ENCODE measurements at places on chromosomes 4 and X.

DNA sequence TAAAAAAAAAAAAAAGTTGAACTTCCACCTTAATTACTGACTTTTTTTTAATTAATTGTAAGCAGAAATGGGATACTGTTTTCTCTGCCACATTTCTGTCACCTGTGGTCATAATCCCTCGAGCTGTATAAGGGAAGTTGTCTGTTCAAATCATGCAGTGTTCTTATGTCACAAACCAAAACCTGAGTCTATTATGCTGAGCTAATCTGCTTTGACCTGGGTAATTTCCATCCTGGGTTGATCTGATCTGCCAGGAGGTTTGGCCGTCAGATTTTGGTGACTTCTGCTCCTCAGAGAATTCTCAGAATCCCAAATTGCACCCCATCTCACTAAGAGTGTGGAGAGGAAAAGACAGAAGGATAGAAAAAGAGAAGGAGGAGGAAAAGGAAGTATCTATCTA is 683.1 kb downstream of the KCTD8 start:
- no peak for DNase-seq

DNA sequence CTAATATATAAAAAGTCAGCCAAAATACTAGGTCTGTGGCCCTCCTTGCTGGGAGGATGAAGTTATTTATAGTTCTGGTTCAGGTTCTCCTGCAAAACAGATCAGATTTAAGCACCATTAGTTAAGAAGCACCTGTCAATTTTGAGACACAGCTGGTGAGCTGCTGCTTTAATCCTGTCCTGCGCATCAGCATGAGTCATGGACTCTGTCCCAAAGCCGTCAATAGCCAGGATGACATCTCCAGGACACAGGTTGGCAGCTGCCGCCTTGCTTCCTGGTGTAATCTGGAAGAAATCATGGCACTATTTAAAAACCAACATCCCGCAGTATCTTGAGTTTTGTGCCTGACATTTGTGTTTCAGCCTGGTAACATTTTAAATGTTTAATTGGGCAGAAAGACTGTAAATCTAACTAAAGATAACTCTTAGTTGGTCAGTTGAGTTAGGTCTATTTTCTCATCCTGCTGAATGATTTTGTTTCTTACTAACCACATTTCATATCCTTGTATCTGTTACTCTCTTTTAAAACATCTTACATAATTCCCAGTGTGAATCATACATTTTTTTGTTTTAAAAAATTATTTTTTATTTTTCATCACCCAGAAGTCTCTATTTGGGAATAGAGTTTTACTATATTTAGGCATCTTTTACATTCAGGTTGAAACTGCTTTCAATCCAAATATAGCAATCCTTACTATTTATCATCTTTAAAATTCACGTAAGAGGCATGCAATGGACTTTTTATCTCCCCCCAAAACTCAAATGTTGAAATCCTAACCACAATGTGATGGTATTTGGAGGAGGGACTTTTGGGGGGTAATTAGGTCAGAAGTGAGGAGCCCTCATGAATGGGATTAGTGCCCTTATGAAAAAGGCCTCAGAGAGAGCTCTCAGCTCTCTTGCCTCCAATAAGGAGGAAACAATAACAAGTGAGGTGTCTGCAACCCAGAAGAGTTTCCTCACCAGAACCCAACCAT is 10.1 kb downstream of the PDLIM3 start:
- DNase-seq, result no peak

DNA sequence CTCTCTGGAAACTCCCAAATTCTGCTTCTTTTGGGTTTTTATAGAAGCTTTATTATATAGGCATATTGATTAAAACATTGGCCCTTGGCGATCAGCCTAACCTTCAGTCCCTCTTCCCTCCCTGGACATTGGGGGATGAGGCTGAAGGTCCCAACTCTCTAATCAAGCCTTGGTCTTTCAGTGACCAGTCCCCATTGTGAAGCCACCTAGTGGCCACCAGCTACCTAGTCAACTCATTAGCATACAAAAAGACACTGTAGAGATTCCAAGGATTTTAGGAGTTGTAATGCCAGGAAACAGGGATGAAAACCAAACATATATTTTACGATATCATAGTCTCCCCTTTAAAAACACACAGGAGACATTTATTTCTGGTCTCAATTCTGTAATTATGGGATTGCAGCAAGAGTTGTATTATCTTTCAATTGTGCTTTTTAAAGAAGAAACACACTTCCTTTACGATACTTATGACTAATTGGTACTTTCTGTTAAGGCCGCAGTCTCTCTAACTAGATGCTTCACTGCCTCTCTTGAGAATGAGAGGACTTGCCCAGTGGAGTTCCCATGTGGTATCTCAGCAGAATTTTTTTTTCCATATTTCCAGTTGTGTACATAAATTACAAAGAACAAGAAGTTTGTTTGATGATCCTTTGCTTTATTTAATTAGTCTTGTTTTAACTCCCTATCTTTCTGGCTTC is 58.2 kb downstream of the WDR17 start:
- DNase-seq, result no peak

- no peak for DNase-seq
Measured at GRCh38 chr4:146514651-146515357, 6.9 kb downstream of the SLC10A7 start.

DNA sequence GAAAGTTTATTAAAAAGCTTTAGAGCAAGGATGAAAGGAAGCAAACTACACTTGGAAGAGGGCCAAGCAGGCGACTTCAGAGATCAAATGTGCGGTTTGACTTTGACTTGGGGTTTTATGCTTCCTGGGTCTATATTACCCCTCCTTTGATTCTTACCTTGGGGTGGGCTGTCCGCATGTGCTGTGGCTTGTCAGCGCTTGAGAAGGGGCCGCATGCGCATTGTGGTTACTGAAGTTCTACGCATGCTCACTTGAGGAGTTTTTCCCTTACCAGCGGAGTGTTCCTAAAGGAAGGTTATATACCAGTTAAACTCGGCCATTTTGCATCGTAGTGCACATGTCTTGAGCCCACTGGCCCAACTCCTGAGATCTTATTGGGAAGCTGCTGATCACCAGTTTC is 9.9 kb downstream of the ZNF157 start:
- DNase-seq, result peak; percentile 61

DNA sequence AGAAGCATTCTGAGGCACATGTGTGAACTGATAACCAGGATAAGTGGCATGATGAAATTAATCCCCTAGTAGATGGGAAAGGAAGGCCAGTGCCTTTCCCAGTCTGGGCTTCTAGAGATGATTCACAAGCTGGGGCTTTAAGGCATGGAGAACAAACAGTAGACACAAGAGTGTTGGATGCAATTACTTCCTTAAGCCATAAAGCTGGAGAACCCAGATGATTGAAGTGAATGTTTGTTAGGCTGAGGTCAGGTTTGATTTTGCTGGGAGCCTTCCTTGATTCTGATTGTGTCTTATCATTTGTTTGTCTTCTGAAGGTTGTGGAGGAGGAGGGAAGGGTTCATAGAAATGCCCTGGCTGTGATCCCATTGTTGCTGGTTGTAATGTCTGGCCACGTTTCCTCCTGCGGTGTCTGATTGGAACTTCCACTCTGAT is 125.2 kb downstream of the NHS start:
- DNase-seq, result no peak

GRCh38 chrX:65744965-65745364 is 77.5 kb downstream of the MSN start:
- DNase-seq, result no peak

GRCh38 chrX:120751683-120752082 is 121.8 kb upstream of the C1GALT1C1 start:
- no peak for DNase-seq

DNA sequence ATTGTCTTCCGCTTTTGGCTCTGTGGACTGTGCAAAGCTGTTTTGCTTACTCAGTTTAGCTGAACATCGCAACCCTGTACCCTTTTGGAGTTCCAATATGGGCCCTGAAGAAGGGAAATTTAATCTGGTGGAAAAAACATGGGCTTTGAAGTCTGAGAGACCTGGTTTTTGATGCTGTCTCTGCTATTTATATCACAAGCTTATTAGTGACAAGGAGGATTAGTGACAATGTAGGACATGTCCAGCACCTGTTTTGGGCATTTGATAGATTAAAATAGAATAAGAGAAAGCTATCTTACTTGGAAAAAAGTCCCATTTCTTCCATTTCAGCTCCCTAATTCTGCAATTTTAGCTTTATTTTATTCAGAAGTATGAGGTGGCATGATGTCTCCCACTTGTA is 417.3 kb downstream of the SPRY1 start:
- no peak for DNase-seq

GRCh38 chrX:19372547-19373331 is 29.0 kb downstream of the PDHA1 start:
- DNase-seq, result peak; percentile 3

GRCh38 chrX:19443869-19444526 is 71.3 kb downstream of the MAP3K15 start:
- DNase-seq, result no peak

- DNase-seq, result no peak
Measured at GRCh38 chrX:9612146-9612505, 147.3 kb downstream of the TBL1X start.

- DNase-seq, result peak; percentile 12
Measured at GRCh38 chr4:42150653-42151567, 1.5 kb downstream of the BEND4 start.

DNA sequence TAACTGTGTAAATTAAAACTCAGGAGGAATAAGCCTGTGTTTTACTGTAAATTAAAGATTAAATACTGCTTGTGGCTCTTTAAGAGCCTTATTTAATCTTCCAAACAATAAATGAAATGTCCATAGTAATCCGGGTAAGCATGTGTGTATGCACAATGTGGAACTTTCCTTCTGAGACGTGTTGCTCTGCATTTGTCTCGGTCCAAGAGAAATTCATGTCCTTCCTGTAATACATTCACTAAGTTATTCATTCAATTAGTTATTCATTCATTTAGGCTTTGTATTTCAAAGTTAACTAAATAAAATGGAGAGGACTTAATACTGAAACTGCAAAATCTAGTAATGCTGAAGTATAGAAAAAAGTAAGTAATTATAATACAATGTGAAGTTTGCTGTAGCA is 2728.8 kb downstream of the PCDH7 start:
- no peak for DNase-seq

GRCh38 chrX:37796805-37797204 is 16.9 kb downstream of the CYBB start:
- DNase-seq, result no peak

DNA sequence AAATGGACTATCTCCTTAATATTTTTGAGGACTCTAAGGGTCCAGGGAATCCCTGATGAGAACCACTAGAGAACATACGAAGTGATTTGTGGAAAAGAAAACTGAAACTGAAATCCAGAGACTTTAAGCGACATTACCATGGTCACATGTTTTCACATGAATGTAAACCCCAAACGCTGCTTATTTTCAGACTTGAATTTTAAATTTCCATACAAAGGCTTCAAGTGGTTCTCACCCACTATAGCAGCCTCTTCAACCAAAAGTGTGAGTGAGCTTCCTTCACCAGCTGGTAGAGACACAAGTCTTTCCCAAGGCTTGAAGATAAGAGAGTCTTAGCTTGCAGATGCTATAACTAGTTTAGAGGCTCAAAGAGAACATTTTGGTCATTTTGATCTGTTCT is 232.7 kb downstream of the MGST2 start:
- DNase-seq, result no peak

- no peak for DNase-seq
Measured at GRCh38 chrX:23332888-23333821, 1.5 kb upstream of the PTCHD1 start.

- DNase-seq, result no peak
Measured at GRCh38 chr4:145348291-145348690, 133.4 kb upstream of the SMAD1 start.

DNA sequence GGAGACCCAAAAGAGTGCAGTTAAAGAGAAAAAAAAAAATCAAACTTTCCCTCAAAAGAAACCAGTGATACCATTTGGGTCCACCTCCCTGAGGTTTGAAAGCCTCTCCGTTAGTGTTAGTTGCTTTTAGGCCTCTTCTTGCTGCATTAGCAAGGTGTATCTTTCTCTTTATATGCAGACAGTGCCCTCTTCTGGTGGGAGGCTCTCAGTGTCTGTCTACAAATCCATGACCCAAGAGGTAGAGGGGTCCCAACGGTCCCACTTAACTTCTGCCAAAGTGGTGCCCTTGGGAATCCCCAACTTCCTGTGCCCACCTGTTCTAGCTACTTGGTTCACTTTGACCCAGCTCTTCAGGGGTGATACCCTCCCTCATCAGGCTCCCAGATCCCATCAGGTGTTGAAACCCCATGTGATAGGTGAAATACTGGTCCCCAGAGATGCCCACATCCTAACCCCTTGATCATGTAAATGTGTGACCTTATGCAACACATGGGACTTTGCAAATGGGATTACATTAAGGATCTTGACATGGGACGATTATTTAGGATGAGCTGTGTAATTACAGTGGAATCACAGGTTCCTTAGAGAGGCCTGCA is 63.7 kb upstream of the CD99 start:
- DNase-seq, result peak; percentile 57

GRCh38 chr4:41475402-41475801 is 62.6 kb upstream of the LIMCH1 start:
- no peak for DNase-seq

GRCh38 chr4:48693856-48694574 is 86.1 kb downstream of the FRYL start:
- DNase-seq, result no peak

DNA sequence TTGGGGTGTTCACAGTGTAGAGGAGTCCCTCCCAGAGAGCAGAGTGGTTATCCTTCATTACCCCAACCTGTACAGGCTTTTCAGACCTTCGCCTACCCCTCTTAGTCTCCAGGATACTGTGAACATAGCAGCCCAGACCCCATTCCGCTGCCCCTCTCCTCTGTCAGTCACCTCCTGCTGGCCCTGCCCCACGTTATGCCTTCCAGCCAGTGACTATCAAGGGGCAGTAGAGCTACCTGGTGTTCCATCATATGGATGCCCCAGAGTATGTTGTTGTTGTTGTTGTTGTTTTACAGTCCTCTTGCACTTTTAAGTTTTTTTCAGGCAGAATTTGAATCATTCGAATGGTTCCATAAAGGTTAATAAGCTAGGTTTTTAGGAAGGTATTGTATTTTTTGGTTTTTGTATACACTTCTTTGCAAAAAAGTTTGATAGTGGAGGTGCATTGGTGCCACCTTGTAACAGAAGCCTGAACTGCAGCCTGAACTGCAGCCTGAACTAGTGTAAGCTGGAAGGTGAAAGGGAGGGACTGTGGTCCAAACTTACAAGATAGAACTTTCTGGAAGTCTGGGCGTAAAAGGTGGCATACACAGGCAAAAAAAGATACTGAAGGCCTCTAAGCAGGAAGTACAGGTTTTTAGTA is 101.4 kb upstream of the RAB40AL start:
- DNase-seq, result no peak

- DNase-seq, result no peak
Measured at GRCh38 chr4:173185847-173186510, 17.4 kb downstream of the GALNT7 start.

GRCh38 chr4:20273793-20274192 is 22.1 kb downstream of the SLIT2 start:
- DNase-seq, result no peak

- no peak for DNase-seq
Measured at GRCh38 chrX:144627947-144628346, 619.4 kb upstream of the SPANXN1 start.

- no peak for DNase-seq
Measured at GRCh38 chrX:44843753-44844152, at the start of gene DUSP21. Gene DUSP21 (plus strand): TSS chrX:44844021. CDS start chrX:44844133, 112 bp downstream.

GRCh38 chrX:115373308-115373707 is 83.8 kb downstream of the LUZP4 start:
- DNase-seq, result no peak
